Left ventricle myocardium superior (tissue), 1 donor: ENCODE measurements at places on chromosomes 2 and 18. TPM values are rescaled to one million over a fixed set of nuclear protein-coding genes. Genes with fewer than 3 reads are reported as not detected.
A peak's percentile ranks its signal among the peaks of the same experiment; 100 is the strongest.

DNA sequence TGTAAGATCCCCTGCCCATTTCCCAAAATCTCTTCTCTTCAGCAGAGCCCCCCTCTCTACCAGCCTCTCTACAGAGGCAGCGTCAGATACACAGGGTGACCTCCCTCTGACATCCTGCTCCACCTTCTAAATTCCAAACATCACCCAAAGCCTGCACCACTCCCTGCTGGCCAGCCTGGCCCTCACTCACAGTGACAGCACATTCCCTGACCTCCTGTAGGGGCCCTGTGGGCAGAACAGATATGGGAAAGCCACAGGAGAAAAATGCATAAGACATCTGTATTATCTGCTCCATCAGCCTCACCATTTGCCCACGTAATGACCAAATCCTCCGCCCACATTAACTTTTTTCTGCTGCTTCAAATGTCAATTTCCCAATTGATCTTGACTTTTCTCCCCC, 40.6 kb downstream of the TRABD2A start:
- no peak for DNase-seq

DNA sequence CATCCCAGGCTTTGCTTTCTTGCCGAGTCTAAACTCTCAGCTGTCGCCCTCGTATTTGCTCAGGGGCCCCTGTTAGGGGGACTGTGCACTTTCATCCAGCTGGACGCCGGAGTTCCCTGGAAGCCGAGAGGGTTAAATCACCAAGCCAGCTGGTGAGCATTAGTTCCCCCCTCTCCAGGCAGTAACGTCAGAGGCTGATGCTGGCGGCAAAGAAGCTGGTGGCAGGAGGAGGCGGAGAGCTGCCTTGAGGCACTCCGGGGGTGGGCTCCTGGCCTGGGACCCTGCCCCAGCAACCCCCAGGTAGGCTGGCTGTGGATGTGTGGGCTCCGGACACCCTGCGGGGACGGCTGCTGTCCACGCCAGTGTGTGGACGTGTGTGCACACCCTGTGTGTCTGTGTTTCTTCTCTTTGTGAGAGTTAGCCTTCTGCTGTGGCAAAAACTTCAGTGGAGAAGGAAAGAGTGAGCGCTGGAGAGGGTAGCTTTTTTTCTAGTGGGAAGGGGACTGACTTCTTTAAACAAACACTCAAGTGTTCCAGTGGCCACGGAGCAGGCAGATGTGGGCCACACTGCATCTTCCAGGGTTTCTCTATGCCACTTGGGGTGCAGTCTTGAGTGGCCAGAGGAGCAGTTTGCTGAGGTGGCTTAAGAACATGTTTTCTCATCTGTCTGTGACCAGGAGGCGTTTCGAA, 84.7 kb downstream of the GLI2 start:
- peak; percentile 32 for DNase-seq

DNA sequence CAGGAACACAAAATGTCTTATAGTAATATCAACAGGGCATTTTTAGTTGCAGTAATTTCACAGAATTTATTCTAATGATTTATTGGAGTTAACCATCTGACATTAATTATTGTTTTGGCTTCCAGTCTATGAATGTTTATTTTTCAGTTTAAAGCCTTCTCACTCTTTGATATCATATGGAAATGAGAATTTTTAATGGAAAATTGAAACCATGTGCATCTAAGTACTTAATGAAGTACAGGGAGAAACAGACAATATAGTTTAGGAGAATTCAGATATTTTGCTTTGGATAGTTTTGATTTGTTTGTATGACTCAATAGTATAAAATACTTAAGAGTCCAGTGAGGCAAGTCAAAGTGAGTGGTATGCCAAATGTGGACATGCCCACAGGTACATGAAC, 126.1 kb downstream of the OLA1 start:
- DNase-seq: no peak

Gene ALPP
- total RNA-seq: not detected

GRCh38 chr2:19046986-19047780, 311.2 kb downstream of the OSR1 start:
- no peak for DNase-seq

DNA sequence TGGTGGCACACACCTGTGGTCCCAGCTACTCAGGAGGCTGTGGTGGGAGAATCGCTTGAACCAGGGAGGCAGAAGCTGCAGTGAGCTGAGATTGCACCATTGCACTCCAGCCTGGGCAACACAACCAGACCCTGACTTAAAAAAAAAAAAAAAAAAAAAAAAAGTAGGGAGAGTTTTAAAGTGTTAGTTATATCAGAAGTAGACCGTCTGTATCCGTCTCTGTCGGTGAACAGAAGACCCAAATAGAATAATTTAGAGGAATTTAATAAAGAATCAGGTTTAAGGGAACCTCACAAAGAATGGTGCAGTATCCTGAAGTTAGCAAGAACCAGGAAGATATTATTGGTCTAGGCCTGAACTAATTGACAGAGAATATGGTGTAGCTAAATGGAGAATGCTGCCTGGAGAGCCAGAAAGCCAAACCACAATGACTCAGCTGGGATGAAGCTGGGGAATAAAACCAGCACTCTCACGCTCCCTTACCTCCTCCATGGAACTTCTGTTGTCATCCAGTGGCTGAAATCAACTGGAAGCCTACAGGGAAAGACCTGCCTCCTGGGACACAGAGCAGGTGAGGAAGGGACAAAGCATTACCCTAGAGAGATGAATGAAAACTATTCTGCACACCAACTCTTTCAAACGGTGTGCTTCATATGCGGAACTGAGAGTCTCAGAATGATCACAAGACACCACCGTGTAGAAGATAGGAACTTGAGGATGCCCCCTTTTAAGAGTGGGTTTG, 39.1 kb upstream of the PLEKHM3 start:
- DNase-seq: no peak

- DNase-seq: no peak
These were observed 1107.2 kb downstream of the DPP10 start for GRCh38 chr2:115549611-115550130.

DNA sequence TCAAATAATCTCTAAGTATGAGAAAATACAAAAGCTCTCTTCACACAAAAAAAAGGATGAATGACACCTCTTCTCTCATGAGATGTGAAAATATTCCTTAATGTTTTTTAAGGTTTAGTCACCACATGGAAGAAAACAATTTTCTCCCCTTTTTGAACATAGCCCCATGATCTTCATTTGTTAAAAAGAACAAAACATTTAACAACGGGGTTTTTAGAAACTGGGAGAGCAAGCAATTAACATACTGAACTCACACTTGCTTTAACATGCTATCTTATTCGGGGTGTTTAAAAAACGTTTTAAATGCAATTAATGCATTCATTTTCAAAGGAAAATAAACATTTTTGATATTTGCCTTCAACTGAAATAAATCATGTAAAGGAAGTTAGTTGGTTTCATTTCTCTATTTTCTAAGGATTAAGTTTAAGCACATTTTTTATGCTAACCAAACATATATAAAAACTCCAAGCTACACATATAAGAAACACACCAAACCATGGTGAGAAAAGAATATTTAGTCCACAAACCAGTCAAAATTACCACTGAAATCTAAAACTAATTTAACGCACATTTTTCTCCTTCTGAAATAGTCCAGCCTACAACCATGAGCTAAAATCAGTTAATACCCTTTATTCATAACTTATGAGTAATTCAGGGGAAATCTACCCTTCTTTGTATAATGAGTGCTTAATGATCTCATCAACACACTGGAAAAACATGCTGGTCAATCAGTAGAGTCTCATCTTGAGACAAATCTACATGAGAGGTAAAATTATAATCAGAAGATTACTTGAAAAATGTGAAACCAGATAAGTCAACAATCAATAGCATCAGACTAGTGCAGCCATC, 8.2 kb downstream of the FBXO11 start:
- DNase-seq: no peak

Gene KCTD1
- 17.2 TPM for total RNA-seq

DNA sequence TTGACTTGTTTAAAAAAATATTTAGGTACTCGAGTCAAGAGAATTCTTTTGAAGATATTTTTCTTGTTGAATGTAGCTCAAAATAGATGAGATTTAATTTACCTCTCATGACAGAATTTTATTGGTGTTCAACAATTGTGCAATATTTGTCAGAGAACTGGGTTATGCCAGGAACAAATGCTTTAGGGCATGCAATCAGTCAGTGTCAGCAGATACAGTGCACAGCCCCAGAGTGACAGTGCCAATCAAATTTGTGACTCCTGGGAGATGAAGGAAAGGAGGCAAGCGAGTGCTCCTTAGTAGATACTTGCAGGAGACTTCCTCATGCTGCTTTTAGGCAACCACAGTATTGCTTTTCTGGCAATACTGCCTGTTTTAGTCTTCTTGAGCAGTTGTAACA, 81.2 kb upstream of the DSEL start:
- DNase-seq: no peak

DNA sequence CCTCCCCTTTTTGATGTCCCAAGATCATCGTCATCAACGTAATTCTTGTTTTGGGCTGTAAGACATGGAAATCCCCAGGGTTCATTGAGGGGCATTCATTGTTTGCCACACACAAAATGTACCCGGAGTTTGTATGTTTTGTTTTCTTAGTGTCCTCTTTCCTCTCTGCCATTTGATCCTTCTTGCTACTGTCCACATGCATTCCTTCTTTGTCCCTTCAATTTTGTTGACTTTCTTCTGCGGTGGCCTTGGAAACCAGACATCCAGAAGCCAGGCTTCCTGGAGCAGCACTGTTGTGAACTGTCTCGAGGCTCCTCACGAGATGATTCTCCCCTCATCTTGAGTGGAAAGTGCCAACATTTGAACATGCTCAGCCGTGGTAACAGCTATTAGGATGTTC, 24.8 kb downstream of the IGFBP2 start:
- no peak for DNase-seq

DNA sequence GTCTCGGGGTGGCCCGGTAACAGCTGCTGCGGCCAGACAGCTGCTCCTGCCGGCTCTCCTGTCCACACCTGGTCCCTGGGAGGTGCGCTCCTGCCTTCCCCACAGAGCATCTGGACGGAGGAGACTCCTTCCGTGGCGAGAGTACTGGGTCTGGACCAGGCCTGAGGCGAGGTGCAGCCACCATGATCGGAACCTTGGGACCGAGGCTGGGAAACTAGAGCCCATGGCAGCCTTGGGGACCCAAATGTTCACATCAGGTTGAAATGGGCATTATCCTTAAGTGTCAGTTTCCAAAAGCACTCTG, 628 bp downstream of the GIGYF2 start:
- DNase-seq: no peak

Gene FNDC4
- 1.8 TPM for total RNA-seq

DNA sequence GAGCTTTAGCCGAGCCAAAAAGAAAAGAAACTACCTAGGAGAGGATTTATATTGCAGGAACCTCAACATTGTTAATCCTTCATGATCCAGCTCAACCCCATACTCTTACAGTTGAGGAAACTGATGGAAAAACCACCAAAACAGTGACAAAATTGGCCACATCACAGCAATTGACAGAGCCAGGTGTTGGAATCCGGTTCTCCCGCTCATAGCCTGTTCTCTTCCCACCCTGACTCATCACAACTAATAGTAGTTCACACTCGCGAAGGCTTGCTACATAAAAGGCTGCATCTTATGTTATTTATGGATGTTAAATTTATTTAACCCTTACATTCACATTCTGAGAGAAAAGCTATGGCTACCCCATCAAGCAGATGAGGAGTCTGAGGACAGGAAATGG, 33.7 kb downstream of the SLC9A4 start:
- DNase-seq: no peak

Gene CAVIN2
- total RNA-seq: 119 TPM

Gene EIF2AK2
- 18.2 TPM for total RNA-seq

DNA sequence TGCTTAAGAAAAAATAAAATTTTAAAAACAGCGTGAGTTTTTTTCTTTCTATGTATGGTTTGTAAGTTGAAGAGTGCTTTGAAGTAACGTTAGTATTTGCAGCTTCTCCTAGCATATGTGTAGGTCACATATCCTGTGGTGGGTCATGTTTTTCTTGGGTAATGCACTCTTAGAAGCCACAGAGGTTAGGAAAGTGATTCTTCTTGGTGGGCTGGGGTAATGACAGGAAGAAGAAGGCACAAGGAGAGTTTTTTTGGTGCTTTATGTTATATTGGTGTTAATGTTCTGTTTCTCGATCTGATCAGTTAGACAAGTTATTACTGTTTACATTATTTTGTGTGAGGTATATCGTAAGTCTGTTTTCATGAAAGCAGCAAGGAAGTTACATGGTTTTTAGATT, 109.0 kb downstream of the ICA1L start:
- DNase-seq: no peak

Gene TMEM87B
- 4.7 TPM for total RNA-seq

DNA sequence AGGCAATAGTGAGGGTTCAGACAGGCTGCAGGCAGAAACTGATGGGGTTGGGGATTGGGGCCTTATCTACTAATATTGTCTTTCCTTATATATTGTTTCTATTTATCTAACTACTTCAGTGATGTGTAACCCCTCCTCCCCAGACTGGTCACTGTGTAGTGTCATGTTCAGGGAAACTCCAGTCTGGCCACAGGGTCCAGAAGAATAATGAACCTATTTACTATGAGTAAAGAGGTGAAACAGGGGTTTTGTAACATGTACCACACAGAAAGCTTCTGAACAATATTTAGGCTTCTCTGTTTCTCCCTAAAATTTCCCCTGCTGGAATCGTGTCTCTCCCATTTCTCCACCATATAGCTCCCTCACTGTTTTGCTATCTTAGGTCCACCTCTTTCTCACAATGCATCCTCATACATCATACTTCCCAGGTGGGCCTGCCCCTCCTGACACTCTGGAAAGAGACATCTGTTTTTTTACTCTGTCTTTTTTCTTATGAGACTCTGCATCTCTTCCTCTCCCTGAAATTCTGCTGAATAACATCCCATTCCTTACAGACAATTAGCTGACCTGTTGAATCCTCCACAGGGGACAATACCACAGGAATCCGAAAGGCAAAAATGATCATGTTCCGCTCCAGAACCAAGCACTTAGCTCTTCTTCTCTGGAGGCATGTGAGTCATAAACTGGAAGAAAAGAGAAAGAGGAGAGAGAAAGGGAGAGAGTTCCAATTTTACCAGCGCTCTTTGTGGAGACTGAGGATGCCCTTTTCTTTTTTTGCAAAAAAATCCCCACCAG, 154.8 kb downstream of the ZEB2 start:
- no peak for DNase-seq

DNA sequence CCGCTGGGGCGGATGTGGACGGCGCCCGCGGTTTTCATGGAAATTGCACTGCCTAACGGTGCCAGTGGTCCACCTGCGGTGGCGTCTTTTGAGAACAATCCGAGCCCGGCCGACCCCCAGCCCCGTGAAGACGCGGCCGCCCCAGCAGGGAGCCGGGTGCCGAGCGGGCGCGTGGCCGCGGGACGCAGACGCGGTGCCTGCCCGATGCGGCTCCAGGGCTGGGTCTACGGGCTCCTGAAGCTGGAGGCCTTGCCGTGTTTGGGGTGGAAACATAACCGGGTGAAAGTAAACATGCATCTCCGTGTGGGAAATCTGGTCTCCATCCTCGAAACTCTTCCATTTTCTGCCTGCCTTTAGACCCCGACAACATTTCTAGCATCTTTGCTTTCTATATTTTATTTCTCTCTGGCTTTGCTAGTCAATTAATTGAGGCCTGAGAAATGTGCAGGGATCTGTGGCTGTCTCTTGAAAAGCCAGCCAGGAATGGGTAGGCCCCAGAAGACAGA, 572 bp downstream of the INPP4A start:
- DNase-seq: peak; percentile 55

- no peak for DNase-seq
These were observed 47.9 kb upstream of the CCDC150 start for GRCh38 chr2:196591621-196592022.

Gene GREB1
- 8.2 TPM for total RNA-seq
